Activated CD4-positive, alpha-beta T cell treated with anti-CD3 and anti-CD28 coated beads, Interleukin-2, amount 10 ng/mL, durations not matched to agents 7 days and 5 days (primary cell): ENCODE measurements at places on chromosomes 2 and 18.

- H3K4me3 ChIP-seq: no peak overlapping the region
- H3K36me3 ChIP-seq: no peaks in the 10 kb centered on the region
- H3K27me3 ChIP-seq: peaks cover 25% of the 10 kb centered on the region
- no peaks in the 10 kb centered on the region for H3K4me1 ChIP-seq
- no peak for DNase-seq
Observed at GRCh38 chr2:197675711-197676188, 363 bp upstream of the RFTN2 start.

DNA sequence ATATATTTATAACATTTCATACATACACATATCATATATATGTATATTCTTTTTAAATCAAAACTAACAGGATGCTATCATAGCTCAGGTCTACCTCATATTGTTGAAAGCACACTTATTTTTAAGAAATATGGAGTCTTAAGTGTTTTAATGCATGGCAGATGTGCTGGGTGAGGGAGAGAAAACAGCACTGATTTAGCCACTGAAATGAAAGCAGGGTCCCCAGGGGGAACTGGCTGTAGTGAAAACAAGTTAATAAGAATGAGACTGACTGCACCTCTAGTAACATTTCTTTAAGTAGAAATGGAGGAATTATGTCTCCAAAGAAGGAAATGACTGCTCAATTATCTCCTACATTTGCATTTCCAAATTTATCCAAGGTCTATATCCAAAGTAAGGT is 857.8 kb downstream of the DCDC2C start:
- H3K27ac ChIP-seq: no peak overlapping the region
- no peak for DNase-seq
- no peak overlapping the region for H3K4me3 ChIP-seq
- no peaks in the 10 kb centered on the region for H3K4me1 ChIP-seq
- no peaks in the 10 kb centered on the region for H3K27me3 ChIP-seq

- DNase-seq: no peak
- no peaks in the 10 kb centered on the region for H3K36me3 ChIP-seq
- no peaks in the 10 kb centered on the region for H3K27me3 ChIP-seq
- H3K27ac ChIP-seq: no peak overlapping the region
- H3K4me1 ChIP-seq: no peaks in the 10 kb centered on the region
Observed at GRCh38 chr18:78742218-78742745, 237.3 kb upstream of the SALL3 start.

DNA sequence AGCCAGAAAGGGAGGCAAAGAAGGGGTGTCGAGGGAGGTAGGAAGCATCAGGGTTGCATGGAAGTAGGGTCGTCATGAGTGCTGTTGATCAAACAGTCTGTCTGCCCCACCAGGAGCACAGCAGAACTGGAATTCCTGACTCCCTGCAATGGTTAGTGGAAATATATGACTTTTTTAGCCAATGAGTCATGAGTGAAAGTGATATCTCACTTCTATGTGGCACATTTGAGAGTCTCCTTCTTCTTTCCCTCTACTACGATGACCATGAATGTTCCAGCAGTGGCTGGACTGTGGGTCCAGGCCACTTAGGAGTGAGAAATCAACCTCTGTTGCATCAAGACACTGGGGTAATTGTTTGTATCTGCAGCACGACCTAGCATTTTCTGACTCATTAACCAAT is 199.5 kb downstream of the TTC32 start:
- no peak overlapping the region for H3K27ac ChIP-seq
- H3K27me3 ChIP-seq: no peaks in the 10 kb centered on the region
- no peaks in the 10 kb centered on the region for H3K36me3 ChIP-seq
- H3K4me1 ChIP-seq: no peaks in the 10 kb centered on the region
